Foreskin fibroblast (primary cell): ENCODE measurements at places on chromosomes 13 and 19.

GRCh38 chr13:78841358-78841963, 182.5 kb upstream of the OBI1 start:
- no peak for DNase-seq

GRCh38 chr13:46535002-46535401, 18.0 kb upstream of the LRCH1 start:
- no peak for DNase-seq

DNA sequence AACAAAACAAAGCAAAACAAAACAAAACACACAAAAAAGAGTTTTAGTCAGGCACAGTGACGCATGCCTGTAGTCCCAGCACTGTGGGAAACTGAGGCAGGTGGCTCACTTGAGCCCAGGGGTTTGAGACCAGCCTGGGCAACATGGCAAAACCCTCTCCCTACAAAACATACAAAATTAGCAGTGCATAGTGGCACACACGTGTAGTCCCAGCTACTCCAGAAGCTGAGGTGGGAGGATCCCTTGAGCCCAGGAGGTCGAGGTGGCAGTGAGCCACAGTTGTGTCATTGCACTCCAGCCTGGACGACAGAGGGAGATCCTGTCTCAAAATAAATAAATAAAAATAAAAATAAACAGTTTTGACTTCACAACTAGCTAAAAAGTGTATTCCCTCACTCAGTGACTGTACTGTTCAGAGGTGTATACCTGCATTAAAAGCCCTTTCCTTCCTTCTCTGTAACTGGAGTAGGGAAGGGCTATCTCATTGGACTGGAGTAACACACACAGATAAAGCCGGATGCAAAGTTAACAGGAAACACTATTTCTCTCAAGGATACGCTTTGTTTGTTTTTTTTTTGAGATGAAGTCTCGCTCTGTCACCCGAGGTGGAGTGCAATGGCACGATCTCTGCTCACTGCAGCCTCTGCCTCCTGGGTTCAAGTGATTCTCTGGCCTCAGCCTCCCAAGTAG, 3.7 kb upstream of the BAX start:
- DNase-seq = no peak

- no peak for DNase-seq
Measured at GRCh38 chr13:96397807-96398206, 307.9 kb downstream of the HS6ST3 start.

- DNase-seq = no peak
Measured at GRCh38 chr19:16308081-16308480, 16.5 kb upstream of the KLF2 start.

DNA sequence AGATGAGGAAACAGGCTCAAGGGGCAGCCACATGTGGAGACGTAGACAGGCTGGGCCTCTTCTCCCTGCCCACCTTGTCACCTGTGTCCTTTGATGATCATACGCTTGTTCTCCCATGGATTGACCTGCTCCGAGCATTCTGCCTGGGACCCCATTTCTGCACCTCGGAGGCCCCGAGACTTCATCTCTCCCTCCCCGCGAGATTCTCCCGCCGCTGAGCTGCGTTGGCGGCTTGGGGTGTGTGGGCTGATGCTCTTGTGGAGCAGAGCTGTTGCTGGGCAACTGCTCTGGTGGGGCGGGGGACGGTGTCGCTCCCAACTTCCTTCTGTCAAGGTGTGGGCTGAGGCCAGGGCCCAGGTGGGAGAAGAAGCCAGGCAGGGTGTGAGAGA, 22.1 kb downstream of the MAST3 start:
- no peak for DNase-seq

- DNase-seq = no peak
Measured at GRCh38 chr19:46925548-46925950, 64.8 kb downstream of the ARHGAP35 start.

DNA sequence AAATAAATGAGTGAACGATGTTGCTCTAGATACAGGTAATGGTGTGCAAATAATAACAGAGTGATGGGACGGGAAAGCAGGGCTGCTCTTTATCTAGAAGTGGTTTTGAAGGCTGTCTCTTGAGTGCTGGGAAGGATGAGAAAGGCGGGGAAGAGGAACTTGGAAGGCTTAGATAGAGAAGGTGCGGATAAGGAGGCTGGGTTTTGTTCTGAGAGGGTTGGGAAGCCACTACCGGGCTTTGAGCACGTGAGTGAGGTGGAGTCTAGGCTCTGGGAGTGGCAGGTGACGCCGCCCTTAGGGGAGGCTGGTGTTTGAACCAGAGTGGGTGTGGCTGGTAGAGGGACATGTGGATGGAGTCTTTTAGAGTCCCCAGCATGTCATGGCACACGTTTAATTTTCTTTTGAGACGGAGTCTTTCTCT, 811 bp downstream of the ARMC6 start:
- peak; percentile 86 for DNase-seq

DNA sequence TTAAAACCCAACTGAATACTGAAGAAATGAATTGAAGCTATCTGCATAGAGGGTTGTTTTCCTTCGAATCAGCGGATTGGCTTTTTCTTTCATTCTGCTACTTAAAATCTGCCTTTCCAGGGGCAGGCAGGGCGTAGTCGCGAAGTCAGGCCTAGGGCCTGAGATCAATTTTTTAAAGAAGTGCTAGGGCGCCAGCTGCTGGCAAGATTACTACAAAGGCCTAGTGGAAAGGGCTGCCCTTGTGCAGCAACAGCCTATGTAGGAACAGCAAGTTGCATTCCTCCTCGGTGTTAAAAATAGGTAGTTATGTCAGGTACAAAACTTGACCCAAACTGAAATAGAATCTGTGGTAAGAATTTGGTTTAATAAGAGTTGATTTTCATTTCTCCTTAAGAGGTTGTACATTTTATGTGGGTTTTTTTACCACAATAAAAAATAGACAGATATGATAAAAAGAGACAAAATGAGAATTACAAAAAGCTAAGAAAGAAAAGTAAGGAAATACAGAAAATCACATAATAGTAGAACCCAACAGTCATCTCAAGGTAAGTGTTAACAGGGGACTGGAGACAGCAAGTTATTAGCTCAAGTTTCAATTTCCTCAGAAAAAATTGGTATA, 9.5 kb upstream of the URAD start:
- peak; percentile 10 for DNase-seq

- DNase-seq = no peak
Measured at GRCh38 chr13:59197397-59197796, 966.3 kb downstream of the DIAPH3 start.

- peak; percentile 21 for DNase-seq
Measured at GRCh38 chr19:17159466-17160393, 55.4 kb upstream of the USE1 start.

DNA sequence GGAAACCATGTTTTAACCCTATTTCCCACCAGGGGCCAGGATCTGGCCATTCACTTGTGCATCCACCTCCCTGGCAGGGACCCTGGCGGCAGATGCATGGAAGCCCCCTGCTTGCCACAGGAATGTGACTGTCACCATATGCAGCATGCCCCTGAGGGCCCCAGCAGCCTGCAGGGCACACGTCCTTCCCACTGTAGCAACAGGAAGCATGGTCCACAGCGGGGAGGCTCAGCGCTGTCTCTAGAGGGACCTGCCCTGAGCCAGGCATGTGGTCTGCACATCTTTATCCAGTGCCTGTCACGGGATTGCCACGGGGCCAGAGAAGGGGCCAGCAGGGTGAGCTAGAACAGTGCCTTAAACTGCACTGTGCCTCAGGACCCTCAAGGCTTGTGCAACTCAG, 34.9 kb upstream of the MCF2L start:
- no peak for DNase-seq

- DNase-seq = no peak
Measured at GRCh38 chr19:2600914-2601870, 101.3 kb downstream of the GNG7 start.

DNA sequence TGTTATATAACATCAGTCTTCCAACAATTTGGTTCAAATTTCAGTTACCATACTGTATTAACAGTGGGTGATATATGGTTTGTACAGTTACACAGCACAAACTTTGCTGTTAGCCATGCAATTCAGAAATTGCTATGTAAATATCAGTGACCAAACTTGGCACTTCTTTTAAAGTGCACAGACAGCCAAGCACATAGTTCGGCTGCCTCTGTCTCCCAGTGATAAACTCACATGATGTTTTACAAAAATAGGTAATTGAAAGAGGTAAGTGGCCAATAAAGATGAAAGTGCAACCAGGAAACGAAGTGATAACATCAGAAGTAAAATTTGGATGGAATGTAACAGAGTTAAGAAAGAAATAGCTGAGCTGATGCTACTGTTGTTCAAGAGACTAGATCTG, 143.9 kb downstream of the PCDH9 start:
- DNase-seq = no peak

DNA sequence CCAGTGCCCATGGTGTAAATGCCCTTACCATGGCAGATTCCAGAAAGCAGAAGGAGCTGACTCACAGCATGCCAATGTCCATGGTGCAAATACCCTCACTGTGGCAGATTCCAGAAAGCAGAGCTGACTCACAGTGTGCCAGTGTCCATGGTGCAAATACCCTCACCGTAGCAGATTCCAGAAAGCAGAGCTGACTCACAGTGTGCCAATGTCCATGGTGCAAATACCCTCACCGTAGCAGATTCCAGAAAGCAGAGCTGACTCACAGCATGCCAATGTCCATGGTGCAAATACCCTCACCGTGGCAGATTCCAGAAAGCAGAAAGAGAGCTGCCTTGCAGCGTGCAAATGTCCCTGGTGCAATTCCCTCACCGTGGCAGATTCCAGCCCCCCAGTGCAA, 163.8 kb upstream of the SOX1 start:
- no peak for DNase-seq

GRCh38 chr19:21698215-21698614, 69.2 kb downstream of the ZNF100 start:
- peak; percentile 0 for DNase-seq

DNA sequence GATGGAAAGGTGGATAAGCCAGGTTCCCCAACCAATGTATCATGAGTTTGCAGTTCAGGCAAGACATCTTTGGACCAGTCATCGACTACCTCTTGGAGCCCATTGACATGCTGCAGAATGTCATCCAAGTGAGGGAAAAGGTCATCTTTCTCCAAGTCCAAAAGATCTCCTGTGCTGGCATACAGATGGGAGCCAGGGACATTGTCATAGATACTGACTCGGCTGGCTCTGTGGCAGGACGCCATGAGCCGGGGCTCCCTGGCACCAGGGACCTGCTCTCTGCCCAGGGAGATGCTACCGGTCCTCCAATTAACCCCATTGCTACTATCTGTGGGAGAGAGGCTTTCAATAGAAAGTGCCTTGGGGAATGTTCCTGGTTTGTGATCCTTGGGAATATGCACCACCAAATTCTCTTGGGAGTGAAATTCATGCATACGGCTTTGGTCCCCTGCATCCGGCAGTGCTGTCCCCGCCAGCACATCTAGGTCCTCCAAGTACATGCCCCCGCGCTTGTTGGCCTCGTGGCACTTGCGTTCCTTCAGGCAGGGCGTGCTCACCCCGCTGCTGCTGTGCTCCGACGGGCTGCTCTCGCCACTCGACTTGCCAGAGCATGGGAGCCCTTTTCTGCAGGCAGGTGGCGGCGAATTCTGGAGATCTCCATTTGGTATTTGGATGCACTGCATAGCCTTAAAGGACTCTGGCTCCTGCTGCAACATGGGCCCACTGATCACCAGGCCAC, 113.0 kb downstream of the KL start:
- DNase-seq = no peak

DNA sequence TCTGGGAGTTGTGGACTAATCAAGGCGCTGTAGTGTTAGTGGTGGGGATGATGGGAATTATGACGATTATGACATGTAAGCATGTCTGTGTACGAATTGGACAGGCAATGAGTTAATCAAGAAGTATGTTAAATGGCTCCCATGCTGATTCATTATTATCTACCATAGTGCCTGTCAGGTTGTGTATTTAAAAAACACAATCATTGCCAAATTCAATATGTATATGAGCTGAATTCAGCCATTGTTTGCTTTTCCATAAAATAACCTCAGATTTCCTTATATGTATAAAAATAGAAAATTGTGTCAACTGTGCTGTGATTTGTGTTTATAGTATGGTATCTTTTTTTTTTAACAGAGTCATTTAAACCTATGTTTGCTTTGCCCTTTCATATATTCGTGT, 37.1 kb downstream of the PCCA start:
- no peak for DNase-seq

DNA sequence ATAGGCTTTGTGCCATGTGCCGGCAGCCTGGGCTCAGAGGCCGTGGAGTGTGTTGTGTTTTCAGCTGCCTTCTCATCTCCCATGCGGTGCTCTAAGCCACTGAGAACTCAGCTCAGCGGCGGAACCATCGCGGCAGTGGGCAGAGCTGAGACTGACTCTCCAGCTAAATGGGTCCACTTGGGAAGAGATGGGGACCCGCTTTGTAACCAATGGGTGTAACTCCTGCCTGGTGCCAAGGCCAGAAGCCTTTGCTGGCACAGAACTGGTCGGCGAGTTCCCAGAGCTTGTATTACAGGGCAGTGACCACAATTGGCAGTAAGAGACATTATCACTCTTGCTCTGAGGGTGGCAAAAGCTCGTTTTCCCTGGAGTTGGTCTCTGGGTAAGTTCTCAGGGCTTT, 183.0 kb downstream of the STK24 start:
- no peak for DNase-seq

DNA sequence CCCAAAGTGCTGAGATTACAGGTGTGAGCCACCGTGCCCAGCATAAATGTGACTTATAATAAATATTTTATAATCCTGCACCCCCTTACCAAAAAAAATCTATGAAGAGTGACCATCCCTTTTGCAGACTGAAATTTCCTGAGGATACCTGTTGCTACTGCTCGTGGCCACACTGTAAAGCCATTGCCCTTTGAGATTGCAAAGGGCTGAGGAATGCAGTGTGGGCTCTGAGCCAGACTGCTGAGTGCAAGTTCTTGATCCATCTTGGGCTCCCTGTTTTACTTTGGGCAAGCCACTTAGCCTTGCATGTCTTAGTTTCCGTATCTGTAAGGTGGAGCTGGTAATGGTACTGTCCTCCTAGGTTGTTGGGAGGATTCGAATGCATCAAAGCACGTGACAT, 23.4 kb downstream of the SIPA1L3 start:
- peak; percentile 41 for DNase-seq

- peak; percentile 44 for DNase-seq
Measured at GRCh38 chr19:19460761-19461265, 54.5 kb downstream of the TSSK6 start.

- DNase-seq = no peak
Measured at GRCh38 chr19:19152668-19153384, 14.5 kb upstream of the TMEM161A start.

DNA sequence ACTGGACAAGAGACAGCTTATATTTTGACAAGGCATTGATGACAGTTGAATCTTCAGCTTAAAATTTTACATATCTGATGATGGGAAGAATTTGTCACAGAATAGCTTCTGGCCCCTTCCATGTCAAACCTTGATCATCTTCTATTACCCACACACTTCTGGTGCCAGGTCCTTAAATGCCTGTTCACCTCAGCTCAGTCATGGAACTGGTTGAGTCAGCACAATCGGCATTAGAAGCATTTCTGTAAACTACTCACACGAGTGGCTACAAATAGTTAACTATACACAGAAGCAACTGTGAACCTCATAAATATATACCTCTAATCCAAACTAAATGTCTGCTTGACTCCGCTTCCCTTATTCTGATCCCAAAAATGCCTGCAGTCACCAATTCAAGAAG, 161.2 kb downstream of the FOXO1 start:
- no peak for DNase-seq
